ENCODE measurements at places on chromosomes 5 and 9. TPM values are rescaled to one million over a fixed set of nuclear protein-coding genes. Genes with fewer than 3 reads are reported as not detected.

Gene HMCN2
- polyA plus RNA-seq = not detected

Gene QRFP
- polyA plus RNA-seq = not detected

Gene CNOT8
- polyA plus RNA-seq = 173 TPM

Gene BAAT
- polyA plus RNA-seq = not detected

Measured in CD4-positive, CD25-positive, alpha-beta regulatory T cell (primary cell).